RPMI8226 (cell line): ENCODE measurements at places on chromosomes 3 and 15.
A peak's percentile ranks its signal among the peaks of the same experiment; 100 is the strongest.

DNA sequence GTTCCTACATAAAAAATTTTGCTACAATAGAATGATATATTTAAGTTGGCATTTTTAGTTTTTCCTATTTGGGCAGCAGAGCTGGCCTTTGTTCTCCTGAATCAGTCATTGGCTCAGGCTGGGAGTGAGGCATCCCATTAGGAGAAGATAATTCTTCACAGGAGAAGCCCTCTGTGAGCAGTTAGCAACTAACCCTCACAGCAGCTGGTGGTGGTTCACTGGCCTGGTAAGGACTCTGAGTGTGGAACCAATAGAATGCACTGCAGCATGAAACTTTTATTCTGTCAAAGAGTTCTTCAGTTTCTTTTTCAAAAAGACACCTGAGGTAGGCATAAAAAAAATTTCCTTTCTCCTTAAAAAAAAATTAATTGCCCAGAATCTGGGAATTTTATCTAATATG lies 562.6 kb downstream of the ZNF385D start:
- DNase-seq: no peak

DNA sequence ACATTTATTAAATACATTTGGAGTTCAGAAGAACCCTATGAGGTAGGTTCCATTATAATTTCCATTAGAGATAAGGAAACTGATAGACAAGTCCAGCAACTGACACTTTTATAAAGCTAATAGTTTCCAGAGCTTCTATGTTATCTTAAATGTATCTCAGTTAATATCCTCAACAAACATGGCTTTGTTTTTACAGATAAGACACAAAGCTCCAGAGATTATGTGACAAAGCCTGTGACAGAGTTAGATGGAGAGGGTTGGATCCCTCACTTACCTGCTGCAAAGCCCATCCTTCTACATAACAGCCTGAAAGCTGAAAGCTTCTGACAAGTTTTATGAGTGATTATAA lies 473 bp upstream of the COMMD2 start:
- no peak for DNase-seq

GRCh38 chr15:64536244-64536836 lies 76.0 kb downstream of the ZNF609 start:
- no peak for DNase-seq

- no peak for DNase-seq
Measured at GRCh38 chr3:41974223-41974622, 12.3 kb upstream of the ULK4 start.

DNA sequence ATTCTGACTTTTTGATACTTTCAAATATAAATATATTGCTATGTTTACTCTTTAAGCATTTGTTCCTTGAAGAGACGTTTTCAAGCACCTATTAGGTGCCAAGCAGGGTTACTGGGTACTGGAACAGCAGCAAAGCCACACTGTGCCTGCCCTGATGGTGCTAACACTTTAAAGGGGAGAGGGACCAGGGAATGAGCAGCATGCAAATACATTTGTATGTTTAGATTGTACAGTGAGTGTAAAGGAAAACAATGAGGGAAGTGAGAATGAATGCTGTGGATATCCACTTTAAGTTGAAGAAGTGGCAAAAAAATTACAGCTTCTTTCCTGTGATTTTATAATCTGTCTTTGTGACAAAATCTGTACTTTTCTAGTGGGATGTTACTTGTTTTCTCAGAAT lies 400.2 kb upstream of the ATP11B start:
- DNase-seq: peak; percentile 45

DNA sequence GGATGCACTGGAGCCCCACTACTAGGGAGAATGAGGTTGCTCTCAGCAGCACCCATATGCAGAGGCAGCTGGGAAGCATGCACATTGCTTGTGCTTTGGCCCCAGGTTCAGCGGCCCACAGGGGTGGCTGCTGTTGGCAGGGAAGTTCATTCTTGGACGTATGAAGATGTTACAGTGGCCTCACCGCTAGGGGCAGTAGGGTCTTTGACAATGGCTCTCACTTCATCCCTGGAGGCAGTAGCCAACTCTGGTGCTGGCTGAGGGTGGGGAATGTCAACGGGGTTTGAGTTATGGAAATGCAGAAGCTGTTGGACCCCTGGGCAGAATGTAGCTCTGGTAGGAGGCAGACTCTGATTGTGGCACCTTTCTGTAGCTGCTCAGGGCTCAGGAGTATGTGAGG lies 279.9 kb downstream of the SCAPER start:
- DNase-seq: no peak

GRCh38 chr15:92361321-92362000 lies 32.2 kb upstream of the ST8SIA2 start:
- no peak for DNase-seq

GRCh38 chr3:114994554-114995341 lies 152.3 kb downstream of the ZBTB20 start:
- no peak for DNase-seq

DNA sequence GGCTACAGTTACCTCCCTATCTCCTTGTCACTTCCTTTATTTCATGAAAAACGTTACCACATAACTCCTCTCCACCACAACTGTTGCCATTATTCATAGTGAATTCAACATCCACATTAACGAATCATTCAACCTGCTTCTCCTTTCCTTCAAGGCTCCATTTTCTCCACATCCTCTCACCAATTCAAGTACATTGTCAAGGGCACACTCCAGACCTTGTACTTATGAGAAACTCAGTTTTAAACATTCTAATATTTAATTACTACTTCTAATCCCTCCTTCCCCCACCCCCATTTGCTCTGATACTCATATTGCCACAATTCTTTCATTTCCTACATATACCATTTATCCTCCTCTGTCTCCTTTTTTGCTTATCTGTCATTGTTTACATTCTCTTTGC lies 871.2 kb downstream of the TUSC7 start:
- no peak for DNase-seq

DNA sequence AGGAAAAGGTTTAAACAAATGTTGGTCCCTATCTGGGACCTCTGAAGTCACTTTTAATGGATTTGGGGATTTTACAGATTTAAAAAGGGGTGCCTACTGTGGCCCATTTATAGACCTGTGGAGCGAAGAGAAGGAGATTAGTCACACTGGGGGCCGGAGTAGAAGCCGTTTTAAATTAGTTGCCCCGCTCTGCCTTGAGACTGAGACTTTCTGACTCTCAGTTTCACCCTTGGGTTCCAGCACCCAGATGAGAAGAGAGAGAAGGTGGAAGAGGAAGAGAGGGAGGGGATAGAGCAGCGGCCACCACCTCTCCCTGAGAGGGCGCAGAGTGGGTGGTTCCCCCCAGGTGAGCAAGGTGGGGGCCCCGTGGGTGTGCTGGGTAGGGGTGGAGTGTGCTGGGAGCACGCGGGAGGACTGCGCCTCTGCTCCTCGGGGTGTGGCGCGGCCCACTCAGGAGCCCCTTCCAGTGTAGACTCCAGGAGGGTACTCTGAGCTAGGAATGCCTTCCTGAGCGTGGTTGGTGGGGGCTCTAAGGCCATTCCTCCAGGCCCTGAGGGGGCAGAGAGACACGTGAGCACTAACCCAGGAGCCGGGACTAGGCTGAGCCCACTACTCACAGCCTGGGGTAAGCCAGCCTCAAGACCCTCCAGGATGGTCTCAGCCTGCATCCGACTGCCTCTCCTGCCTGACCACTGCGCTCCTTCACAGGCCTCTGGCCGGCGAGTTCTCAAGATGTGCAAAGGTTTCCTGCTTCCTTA lies 32.6 kb upstream of the RAB6B start:
- DNase-seq: no peak

DNA sequence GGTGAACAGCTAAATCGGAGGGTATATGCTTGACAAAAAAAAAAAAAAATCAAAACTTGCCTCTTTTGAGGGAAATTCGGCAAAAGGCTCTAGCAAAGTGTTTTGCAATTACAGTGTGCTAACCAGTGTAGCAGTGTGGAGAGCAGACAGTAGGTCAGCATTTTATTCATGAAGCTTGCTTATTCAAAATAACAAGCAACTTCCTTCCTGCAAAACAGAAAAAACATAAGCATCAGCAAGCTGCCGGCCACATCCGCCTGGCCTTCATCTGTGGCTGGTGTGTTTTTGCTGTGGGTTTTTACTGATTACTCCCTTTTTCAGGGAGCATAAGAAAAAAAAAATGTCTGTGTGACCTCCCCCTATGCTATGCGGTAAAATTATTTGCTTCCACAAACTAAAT lies 434.1 kb downstream of the OCA2 start:
- DNase-seq: peak; percentile 26

GRCh38 chr3:56720849-56721248 lies 37.8 kb upstream of the TASOR start:
- DNase-seq: no peak

GRCh38 chr3:28867836-28868235 lies 413.0 kb upstream of the RBMS3 start:
- no peak for DNase-seq

DNA sequence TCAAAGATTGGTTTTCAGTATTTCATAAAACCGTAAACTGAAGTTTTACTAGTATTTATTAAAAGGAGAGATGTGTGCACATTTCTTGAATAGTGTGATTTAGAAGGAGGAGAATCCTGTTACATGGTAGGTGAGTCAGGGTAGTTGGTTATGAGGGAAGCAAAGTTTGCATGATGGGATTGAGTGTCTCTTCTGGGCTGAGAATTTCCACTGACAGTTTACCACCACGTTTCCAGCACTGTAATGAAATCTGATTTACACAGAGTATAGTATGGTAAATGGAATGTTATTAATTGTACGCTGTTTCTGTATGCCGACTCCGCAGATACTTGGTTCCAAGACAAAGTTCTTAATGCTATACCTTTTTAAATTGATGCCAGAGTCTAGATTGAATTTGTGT lies 1.6 kb downstream of the NECTIN3 start:
- DNase-seq: no peak

DNA sequence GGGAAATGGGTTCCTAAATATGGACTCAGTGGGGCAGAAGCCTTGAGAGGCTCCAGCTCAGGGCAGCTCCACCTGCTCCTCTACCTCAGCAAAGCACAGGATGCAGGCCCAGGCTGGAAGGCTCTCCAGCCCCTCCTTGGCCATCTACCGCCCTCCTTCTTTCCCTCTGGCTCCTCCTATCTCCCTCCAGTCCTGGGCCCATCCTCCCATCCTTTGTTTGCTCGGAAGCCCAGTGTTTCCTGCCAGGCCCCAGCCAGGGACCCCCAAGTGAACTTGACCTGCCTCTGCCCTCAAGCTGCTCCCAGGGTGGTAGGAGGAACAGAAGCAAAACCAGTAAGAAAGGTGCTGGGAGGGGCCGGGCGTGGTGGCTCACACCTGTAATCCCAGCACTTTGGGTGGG lies 20.1 kb downstream of the MAPKAPK3 start:
- DNase-seq: no peak

- no peak for DNase-seq
Measured at GRCh38 chr3:69695933-69696332, 43.3 kb upstream of the MITF start.

- DNase-seq: no peak
Measured at GRCh38 chr3:105362021-105362665, 4.6 kb upstream of the ALCAM start.

GRCh38 chr3:39065197-39065596 lies 13.4 kb downstream of the WDR48 start:
- DNase-seq: peak; percentile 46

- no peak for DNase-seq
Measured at GRCh38 chr3:191100516-191100915, 98.5 kb upstream of the OSTN start.

DNA sequence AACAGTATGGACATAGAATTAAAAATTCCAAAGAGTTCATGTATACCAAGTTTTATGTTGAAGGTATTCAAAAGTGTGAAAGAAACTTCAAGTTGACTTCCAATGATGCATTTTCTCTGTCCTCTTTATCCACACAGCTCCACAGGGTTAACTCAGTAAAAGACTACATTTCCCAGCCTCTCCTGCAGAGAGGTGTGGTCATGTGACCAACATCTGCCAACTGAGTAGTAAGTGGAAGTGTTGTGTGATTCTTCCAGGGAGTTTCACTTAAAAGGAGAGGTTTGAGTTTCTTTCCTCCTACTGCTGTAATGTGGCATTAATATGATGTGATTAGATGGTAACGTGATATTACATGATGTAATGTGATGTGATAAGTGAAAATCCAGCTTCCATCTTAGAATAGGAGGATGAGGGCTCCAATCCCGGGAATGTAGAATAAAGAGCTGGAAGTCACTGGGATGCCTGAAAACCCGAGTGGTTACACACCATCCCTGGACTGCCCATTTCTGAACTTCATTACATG lies 280.6 kb downstream of the ARRDC4 start:
- DNase-seq: no peak

- no peak for DNase-seq
Measured at GRCh38 chr3:151230646-151231045, 27.6 kb upstream of the GPR171 start.

- no peak for DNase-seq
Measured at GRCh38 chr15:76108021-76108723, 48.4 kb downstream of the TMEM266 start.

DNA sequence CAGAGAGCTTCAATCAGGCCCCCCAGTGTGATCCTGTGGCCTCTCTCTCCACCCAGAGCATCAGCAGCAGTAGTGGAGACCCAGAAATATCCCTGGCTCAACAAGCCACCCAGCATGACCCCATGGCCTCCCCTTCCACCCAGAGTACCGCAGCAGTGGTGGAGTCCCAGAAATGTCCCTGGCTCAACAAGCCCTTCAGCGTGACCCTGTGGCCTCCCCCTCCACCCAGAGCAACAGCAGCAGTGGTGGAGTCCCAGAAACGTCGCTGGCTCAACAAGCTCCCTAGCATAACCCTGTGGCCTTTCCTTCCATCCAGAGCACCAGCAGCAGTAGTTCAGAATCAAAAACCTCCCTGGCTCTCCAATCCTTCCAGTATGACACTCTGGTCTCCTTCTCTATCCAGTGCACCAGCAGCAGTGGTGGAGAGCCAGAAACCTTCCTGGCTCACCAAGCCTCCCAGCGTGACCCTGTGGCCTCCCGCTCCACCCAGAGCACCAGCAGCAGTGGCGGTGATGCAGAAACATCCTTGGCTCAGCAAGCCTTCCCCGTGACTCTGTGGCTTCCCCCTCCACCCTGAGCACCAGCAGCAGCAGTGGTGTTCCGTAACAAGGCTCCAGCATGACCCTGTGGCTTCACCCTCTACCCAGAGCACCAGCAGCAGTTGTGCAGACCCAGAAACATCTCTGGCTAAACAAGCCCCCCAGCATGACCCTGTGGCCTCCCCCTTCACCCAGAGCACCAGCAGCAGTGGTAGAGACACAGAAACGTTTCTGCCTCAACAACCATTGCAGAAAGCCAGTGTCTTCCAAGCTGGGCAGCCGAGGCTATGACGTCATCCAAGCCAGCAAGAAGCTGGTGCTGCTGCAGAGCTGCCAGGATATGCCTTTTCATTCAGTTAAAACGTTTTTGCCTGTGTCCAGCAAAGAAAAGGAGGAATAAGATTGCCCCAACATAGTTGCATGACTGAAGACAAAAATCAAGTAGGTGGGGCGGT lies 61.3 kb upstream of the TAMM41 start:
- DNase-seq: no peak

- no peak for DNase-seq
Measured at GRCh38 chr3:156187146-156187769, 66.9 kb downstream of the KCNAB1 start.

GRCh38 chr15:58043192-58043903 lies 22.2 kb downstream of the ALDH1A2 start:
- peak; percentile 57 for DNase-seq

- peak; percentile 6 for DNase-seq
Measured at GRCh38 chr3:69212411-69213160, 90.2 kb upstream of the LMOD3 start.
